Cortex of kidney (tissue), 1 donor: ENCODE measurements at places on chromosomes 1 and 21.

- DNase-seq: no peak
Observed at GRCh38 chr1:29851691-29852090, 615.4 kb downstream of the PTPRU start.

DNA sequence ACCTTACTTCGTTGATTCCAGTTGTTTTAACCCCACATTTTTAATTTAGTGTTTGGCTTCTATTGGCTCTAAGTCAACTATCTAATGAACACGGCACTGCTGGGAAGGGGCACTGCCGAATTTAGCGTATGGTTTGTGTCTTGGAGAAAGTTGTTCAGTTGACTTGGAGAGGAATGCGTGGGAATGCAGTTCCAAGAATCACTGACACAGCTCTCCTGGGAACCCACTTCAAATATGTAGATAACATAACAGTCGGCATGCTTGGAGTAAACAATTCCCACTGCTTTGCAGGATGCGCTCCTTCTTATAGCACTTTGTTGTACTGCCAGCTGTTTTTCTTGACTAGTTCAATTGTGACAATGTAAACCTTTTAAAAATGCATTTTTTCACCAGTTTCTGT is 104.3 kb downstream of the RYR2 start:
- DNase-seq: no peak

DNA sequence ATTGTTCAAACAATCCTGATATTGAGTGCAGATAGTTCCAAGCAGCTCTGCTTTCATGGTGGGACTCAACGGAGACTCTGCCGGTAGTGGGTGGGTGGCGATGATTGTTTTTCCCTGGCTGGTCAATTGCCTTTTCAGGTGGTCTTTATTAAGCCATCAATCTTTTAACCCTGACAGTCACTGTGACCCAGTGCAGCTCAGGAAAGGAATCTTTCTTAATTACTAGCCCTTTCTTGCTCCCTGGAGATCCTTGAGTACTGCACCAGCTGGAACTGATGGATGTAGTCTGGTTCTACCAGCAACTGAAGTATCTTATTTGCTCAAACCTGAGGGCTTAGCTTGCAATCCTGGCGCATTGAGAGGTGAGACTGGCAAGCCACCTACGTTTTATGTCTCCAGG is 196.4 kb downstream of the PLPP3 start:
- DNase-seq: no peak

DNA sequence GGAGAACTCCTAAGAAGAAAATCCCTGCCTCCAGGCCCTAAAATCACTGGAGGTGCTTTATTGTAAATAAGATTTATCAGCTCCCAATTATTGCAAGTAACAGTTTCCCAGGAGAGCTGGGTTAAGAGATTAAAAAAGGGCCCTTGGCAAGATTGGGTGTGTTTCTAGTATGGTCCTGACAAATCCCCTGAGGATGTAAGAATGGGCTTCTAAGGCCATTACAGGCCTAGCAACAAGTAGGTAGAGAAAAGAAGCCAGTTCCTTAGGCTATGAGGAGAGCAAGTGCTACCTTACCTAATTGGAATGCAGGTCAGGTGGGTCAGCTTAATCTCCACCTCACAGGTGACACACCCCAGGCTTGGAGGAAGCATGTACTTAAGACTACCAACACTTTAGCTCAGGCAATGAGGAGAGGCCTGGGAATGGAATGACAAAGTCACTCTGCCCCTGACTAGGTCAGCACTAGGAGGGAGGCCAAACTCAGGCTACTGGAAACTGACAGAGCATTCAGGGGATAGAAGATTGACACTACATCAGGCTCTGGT is 6.8 kb upstream of the OTUD7B start:
- no peak for DNase-seq

DNA sequence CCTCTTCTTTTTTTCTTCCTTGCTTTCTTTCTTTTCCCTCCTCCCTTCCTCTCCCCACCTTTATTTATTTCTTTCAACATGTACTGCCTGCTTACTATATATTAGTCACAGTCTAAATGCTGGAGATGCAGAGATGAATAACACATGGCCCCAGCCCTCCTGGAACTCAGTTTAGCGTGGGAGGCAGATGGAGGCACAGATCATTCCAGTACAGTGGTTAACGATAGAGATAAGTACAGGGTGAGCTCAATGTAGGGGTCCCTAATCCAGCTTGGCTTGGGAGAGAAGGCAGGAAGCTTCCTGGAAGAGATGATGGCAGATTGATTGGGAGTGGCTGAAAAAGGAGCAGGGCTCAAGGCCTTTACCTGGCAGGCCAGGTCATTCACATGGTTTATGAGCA is 55.6 kb upstream of the PPP2R5A start:
- no peak for DNase-seq

GRCh38 chr1:5906116-5906515 is 86.1 kb downstream of the NPHP4 start:
- no peak for DNase-seq
